Right forelimb (tissue), 1 donor: ENCODE measurements at places on chromosomes 13 and 19.

DNA sequence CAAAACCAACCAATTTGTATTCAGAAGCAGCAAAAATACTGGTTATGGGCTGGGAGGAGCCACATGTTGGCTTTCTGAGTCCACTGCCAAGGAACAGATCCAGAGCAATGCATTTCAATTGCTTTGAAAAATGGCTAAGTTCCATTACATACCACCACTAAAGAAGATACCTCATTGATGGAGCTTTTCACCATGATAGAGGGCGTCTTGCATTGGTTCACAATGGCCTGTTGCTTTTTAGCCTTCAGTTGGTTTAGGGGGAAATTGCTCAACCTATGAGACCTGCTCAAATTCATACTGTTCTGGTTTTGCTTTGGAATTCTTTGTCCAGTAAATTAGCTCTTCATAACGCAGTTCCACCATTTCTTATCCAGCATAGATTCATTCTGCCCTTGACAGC lies 21.2 kb upstream of the CPB2 start:
- DNase-seq: no peak

DNA sequence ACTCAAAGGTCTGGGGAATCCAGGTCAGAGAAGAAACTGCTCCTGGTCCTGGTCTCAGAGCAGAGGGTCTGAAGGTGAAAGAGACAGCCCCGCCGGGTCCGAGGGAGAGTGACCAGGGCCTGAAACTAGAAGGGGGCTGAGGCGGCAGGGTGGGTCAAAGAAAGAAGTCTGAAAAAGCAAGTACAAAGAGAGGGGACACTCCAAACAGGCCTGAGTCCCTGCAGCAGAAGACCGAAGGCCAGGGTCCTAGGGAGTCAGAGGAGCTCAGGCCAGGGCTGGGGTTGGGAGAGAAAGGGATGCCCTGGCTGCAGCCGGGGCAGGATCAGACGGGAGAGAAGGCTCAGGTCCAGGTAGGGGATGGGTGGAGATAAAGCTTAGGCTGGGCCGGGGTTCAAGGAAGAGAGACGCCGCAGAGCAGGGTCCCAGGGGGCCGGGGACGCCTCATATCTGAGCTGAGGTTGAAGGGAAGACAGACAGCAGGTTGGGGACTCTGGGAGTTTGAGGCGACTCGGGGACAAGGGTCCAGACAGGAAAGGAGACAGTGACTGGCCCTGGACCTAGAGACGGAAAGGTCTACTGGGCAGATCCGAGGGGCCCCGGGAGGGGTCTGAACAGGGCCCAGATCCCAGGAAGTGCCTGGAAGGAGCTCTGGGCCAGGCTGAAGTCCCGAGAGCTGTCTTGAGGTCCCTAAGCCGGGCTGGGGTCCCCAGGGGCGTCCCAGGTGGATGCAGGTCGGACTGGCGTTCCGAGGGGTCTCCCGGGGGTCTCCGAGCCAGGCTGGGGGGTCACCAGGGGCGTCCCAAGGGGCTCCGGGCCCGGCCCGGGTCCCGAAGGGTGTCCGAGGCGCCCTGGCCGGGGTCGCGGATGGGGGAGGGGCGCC lies 795 bp downstream of the MLLT1 start:
- no peak for DNase-seq

DNA sequence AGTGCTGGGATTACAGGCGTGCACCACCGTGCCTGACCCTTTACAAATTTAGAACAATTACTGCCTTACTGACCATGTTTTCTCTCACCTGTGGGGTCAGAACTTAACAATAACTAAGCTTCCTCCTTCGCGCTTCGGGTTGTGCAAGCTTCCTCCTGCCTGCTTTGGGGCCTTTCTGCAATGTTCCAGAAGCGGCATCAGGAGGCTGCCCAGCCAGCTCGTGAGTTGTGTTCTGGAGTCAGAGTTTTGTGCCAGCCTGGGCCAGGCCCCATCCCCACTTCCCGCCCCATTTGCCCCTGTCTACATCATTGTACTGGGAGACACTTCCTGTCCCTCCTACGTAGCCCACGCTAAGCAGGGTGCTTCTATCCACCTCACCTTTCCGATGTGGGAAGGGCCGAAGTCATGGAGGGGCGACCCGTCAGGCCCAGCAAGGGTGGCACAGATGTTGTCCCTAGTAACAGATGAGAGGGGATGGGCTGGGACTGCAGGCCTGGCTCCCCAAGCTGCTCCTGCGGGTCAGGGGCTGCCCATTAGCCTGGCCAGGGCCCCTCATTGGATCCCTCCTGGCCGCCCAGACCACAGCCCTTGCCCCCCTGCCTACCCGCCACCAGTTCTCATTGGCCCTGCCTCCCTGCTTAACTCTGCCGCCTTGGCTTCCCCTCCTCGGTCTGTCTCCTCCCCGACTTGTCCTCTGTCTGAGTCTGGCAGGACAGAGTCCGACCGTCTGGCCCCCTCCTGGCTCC lies 13.4 kb downstream of the UHRF1 start:
- no peak for DNase-seq

DNA sequence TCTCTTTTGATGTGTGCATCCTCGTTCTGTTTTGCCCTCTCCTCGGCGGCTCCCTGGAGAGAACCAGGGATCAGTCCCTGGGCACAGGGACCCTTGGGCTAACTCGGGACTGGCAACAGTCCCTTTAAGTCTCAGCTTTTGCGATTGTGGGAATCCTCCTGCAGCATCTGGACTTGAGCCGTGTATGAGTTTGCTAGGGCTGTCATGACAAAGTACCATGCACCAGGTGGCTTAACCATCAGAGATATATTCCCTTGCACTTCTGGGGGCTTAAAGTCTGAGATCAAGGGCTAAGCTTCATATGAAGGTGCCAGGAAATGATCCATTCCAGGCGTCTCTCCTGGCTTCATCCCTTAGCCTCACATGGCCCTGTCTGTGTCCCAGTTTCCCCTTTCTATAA lies 34.5 kb downstream of the ARHGEF18 start:
- no peak for DNase-seq

GRCh38 chr13:111410232-111411021 lies 90.0 kb downstream of the TEX29 start:
- no peak for DNase-seq

- DNase-seq: no peak
These were observed 108.0 kb upstream of the DOCK9 start for GRCh38 chr13:99085808-99086266.

DNA sequence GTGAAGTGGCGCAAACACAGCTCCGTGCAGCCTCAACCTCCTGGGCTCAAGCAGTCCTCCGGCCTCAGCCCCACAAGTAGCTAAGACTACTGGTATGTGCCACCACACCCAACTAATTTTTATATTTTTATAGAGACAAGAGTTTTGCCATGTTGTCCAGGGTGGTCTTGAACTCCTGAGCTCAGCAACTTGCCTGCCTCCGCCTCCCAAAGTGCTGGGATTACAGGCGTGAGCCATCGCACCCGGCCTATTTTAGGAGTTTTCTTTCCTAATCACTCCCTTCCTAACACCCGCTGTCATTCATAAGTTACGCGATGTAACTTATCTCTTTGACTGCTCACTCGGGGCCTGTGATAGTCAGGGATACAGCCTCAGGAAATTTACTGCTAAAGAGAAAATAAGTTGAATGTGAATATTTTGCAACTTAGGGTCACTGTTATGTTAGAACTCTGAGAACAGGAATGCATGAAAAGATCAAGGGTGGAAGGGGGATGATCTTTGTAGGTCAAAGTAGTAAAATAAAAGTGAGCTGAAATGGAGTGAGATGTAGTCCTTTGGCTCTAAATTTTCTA lies 140.3 kb downstream of the DCT start:
- no peak for DNase-seq

DNA sequence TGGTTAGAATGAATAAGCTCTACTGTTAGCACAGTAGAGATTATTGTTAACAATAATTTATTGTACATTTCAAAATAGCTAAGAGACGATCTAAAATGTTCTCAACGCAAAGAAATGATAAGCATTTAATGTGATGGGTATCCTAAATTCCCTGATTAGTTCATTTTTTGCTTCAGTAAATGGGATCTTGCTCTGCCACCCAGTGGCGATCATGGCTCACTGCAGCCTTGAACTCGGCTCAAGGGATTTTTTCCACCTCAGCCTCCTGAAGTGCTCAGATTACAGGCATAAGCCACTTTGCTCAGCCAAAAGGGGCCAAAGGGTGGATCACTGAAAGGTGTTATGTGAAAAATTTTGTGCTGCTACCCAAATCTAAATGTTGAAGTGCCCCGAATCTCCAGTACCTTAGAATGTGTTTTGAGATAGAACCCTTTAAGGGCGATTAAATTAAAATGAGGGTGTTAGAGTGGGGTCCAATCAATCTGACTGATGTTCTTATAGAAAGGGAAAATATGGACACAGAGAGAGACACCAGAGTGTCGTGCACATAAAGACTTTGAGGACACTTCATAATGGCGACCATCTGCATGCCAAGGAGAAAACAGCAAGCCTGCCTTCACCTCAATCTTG lies 31.5 kb upstream of the ZNF766 start:
- DNase-seq: peak; percentile 67

GRCh38 chr13:107900775-107901174 lies 314.6 kb downstream of the LIG4 start:
- DNase-seq: no peak

DNA sequence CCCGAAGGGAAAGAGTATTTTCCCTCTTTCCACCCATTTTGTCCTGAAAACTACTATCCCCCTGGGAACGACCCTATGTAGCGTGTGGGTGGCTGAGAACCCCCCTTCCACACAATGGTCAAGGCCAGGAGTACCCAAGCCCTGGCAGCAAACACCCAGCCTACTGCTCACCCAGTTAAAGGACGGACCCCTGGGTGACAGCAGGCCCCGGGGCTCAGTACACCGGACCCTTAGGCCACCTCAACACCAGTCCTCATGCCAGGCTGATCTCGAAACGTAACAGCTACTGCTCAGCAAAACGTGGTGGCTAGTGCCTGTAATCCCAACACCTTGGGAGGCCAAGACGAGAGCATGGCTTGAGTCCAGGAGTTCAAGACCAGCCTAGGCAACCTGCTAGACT lies 1.4 kb downstream of the ANKRD27 start:
- no peak for DNase-seq

GRCh38 chr13:76992548-76993001 lies 694 bp downstream of the CLN5 start:
- DNase-seq: peak; percentile 56

- DNase-seq: no peak
These were observed 1.4 kb upstream of the C2CD4C start for GRCh38 chr19:410243-410781.

GRCh38 chr13:112943309-112944125 lies 25.5 kb upstream of the MCF2L start:
- DNase-seq: peak; percentile 79

DNA sequence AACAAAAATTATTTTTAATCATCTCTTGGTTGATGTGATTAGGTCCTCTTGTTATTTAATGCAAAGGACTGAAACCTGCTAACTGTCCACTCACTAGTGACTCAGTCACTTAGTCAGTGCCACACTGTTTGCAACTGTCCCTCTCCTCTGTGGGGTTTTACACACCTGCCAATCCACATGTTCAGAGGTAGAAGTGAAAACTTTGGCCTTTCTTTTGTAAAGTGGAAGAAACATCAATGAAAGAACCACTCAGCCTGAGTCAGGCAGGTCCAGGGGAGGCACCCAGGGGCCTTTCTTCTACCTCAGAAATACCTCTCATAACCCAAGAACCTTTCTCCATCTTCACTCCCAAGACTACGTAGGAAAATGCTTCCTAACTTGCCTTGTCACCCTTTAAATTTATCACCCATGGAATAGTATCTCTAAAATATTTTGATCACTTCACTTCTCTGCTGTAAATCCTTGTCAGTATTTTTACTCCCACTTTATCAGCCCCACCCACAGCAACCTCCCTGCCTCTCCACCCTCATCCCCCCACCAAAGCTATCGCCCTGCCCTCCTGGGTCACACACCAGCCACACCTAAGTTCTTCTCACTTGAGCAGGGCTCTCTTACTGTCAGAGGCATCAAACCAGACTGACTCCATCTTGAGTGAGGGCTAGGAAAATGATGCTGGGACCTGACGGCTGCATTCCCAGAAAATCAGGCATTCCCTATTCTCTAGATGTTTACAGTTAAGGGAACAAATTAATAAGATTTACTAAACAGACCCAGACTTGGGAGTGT lies 29.6 kb upstream of the EEF1AKMT1 start:
- no peak for DNase-seq
